ENCODE measurements at places on chromosomes 3 and 15.

- no peak for DNase-seq
Measured at GRCh38 chr15:63860555-63860954, 26.8 kb upstream of the HERC1 start.

- no peak for DNase-seq
Measured at GRCh38 chr3:187951452-187952190, 202.3 kb upstream of the LPP start.

DNA sequence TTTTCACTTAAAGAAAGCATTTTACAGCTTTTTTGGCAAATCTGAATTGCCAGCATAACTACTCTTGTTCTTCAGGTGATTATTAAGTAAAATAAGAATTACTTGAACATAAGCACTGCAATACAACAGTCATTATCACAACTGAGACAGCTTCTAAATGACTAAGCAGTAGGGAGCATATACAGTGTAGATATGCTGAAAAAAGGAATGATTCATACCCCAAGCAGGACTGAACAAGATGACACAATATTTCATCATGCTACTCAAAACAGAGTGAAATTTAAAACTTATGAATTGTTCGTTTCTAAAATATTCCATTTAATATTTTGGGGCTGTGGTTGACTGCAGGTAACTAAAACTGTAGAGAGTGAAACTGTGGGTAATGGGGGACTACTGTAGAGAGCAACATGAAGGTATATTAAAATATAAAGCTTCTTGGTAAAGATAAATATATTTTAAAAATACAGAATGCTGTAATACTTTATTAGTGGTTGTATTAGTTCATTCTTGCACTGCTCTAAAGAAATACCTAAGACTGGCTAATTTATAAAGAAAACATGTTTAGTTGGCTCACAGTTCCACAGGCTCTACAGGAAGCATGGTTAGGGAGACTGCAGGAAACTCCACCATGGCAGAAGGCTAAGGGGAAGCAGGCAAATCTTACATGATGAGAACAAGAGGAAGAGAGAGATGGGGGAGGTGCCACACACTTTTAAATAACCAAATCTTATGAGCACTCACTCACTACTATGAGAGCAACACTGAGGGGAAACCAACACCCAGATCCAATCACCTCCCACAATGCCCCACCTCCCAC is 84.8 kb downstream of the DCLK3 start:
- no peak for DNase-seq

GRCh38 chr15:36880224-36880912 is 220.0 kb downstream of the MEIS2 start:
- no peak for DNase-seq

DNA sequence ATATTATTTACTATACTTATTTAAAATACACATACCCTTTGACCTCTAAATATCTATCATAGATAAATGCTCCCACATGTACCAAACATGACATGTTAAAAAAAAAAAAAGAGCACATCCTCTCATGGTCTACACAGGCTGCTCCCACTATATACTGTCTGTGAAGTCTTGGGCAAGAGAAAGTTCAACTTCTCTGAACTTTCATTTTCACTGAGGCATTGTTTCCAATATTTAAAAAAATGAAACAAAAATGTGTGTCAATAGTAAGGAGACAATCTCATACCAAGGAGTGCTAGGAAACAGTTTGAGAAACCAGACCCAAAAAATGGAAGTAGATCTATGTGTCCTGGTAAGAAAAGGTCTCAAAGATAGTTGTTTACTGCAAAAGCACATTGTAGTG is 29.3 kb downstream of the SLC4A7 start:
- no peak for DNase-seq

- DNase-seq, result no peak
Measured at GRCh38 chr15:76913737-76914136, 8.6 kb upstream of the SCAPER start.

DNA sequence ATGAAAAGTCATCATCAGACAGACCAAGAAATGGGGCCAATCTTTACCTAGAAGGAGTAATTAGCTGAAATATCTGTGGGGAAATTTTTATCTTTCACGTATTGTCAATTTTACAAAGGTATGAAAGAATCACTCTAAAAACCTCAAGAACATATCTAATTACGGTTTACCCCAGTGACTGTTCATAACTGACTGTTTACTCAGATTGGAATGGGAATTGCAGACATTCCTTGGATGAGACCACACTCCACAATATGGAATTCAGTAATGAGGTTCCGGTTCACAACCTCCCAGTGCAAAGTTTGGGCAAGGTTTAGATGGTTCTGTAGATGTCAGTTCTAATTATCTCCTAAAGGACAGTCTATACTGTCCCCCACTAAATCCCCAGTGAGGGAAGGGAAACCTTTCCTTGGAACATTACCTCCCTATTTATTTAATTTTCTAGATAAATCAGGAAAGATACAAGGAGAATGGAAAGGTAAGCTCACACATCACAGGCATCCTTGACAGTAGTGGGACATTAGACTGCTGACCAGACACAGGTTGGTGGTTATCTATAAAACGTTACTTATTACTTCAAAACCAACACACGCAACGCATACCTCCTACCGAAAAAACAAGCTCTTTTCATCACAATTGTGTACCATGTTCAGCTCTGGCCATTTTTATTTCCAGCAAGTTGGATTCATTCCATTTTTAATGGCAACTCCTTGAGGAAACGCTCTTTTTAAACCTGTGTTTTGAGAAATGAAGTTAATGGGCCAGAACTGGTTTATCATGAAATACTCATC is 129.9 kb downstream of the RORA start:
- no peak for DNase-seq

DNA sequence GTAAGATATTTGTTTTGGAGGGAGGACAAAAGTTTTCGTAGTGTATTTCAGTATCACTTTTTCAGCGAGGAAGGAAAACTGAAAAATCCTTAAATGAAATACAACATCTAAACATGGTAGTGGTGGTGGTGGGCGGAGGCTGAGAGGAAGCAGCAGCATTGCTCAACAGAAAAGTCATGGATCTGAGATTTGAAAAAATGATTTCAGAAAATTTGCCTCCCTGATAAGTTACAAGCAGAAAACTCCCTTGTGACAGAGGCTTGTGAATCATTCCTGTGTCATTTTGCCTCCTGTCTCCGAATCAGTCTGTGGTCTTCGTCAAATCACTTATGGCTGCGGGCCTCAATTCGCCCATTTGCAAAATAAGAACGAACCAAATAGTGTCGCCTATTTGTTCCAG is 965 bp upstream of the CRBN start:
- no peak for DNase-seq

GRCh38 chr15:95757171-95757570 is 573.3 kb upstream of the NR2F2 start:
- no peak for DNase-seq

DNA sequence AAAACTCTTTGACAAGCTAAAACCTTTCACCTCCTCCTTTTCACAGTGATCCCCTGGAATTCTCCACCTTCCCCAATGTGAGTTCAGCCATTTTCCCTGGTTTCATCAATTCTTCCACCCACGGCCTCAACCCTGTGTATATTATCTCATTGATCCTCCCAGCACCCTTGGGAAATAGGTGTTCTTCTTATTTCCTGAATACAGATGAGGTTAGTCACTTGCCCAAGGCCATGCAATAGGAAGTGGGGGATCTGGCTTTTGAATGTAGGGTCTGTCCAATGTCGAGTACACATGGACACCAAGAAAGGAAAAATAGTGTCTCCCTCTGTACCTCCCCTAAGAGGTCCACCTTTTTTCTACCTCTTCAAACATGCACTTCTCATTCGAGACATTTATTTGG is 262.8 kb upstream of the ST8SIA2 start:
- DNase-seq, result no peak

GRCh38 chr3:156170571-156170970 is 50.2 kb downstream of the KCNAB1 start:
- no peak for DNase-seq
